Stimulated activated CD8-positive, alpha-beta memory T cell treated with anti-CD3 and anti-CD28 coated beads, Interleukin-7, amount 100 ng/mL, for 4 hours (primary cell): ENCODE measurements at places on chromosomes 13 and 19.

DNA sequence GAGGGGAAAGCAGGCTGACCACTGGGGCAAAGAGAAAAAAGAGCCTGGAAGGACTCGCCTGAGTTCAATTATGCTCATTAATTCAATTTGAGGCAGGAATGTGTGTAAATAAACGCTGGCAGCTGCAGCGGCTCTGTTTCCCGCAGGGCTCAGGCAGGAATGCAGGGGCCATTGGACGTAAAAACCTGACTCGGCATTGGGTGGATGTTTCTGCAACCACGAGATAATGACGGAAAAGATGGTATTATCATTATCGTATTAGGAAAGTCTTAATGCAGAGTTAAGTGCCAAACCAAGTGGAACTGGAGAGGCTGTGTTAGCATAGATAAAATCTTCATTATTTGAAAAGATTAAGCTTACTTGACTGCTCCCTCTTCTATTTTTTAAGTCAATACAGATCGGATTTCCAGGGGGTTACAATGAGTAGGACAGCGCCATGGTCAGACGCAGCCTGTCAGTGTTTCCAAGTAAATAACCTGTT, 169.8 kb downstream of the SHISA2 start:
- no peak for DNase-seq

DNA sequence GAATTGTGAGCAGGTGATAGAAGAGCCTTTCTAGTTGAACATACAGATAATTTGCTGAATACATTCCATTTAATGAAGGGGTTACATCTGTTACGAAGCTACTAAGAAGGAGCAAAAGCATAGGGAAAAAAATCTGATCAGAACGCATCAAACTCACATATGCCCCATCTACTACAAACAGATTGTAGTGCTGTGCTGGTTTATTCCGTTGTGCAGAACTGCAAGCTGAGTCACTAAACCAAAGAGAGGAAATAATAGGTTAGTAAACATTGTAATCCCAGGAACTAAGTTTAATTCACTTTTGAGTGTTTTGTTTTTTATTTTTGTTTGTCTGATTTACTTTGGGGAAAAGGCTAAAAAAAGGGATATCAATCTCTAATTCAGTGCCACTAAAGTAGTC, 136.3 kb downstream of the CDK8 start:
- no peak for DNase-seq

- DNase-seq, result no peak
These were observed at the start of gene SLITRK6 for GRCh38 chr13:85799097-85799582. Gene SLITRK6, minus strand, starts transcription at chr13:85799419. Its CDS starts 2,911 bp downstream, at chr13:85796508.

DNA sequence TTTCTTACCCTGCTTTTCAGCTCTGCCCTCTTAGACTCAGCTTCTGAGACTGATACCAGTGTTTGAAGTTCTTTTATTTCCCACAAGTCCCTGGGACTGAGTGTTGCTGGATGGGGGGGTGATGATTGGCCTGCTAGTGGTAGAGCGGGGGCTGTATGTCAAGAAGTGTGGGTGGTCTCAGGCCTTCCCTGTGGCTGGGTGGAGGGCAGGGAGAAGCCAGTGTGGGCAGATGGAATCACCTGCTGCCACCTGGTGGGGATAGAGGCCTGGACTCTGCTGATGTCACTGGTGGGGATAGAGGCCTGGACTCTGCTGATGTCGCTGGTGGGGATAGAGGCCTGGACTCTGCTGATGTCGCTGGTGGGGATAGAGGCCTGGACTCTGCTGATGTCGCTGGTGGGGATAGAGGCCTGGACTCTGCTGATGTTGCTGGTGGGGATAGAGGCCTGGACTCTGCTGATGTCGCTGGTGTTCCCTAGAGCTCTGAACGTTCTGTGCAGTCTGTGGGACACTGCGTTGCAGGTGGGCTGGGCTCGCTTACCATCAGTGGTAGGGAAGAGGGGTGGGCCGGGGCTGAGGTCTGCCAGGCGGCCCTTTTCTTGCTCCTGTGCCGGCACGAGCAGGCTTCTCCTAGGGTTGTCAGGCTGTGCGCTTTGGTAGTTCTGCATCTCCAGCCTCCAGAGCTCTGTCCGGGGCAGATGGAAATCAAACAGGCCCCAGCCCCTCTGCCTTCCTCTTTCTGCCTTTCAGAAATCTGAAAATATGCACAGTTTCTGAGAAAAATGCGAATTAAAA, 101.3 kb downstream of the ARHGEF7 start:
- DNase-seq, result no peak

DNA sequence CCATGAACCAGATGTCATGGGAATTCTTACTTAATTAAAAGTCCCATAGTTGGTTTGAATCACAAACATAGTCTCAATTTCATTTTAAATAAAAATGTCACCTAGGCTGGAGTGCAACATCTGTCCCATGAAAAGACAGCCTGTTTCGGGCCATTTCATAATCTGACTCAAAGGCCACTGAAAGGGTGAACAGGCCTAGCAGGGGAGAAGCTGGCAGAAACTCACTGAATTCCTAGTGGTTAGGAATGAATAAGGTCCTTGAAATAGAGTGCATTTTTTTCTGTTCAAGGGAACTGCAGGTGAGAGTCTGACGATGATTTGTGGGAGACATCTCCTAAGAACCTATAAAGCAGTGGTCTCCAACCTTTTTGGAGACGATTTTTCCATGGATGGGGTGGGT, 44.0 kb upstream of the PCCA start:
- no peak for DNase-seq

DNA sequence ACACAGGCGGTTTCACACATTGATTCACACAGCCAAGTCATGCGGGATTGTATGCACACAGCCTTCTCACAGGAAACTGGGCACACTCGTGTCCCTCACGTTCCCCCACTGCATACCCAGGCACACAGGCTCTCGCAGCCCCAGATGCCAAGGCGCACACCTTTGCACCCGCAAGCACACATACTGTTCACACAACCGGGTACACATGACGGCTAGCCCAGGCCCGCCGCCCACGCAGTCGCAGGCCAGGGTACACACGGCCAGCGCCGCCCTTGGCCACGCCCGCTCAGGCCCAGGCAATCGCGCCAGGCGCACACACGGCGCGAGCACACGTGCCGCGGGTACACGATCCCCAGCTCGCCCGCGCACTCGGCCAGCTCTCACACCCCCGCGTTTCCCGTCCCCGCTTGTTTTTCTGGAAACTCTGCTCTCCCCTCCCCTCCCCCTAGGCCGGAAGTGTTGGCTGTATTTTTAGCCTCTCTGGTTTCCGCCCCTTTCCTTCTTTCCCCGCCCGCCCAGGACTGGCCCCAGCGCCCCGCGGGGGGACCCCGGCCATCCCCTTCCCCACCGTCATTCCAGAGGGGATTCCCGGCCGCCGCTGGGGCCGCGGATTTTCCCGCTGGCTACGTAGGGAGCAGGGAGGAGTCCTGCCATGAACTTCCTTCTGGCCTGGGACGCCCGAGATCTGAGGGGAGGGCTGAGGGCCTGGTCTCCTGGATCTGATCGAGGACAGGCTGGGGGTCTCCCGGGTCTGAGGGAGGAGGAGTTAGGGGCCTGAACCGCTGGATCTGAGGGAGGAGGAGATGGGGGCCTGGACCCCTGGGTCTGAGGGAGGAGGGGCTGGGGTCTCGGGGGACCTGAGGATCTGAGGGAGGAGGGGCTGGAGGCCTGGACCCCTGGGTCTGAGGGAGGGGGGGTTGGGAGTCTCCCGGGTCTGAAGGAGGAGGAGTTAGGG, 4.0 kb upstream of the ZFP36 start:
- DNase-seq, result peak; percentile 81

DNA sequence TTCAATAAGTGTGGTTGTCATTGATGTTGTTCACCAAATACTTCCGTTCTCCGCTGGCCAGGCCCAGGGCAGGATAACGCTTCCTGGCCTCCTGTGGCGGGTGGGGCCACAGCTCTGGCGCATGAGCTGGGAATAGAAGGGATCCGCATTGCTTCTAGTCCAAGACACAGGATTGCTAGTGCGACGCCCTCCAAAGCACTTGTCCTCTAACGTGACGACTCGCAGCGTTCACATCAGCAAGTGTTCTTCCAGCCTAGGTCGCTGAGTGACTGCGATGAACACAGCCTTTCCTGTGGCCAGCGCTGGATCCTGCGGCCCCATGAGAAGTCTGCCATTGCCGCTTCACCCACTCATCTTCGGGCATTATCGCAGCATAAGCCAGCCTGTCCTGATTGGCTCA, 39.4 kb downstream of the VSTM2B start:
- DNase-seq, result no peak

DNA sequence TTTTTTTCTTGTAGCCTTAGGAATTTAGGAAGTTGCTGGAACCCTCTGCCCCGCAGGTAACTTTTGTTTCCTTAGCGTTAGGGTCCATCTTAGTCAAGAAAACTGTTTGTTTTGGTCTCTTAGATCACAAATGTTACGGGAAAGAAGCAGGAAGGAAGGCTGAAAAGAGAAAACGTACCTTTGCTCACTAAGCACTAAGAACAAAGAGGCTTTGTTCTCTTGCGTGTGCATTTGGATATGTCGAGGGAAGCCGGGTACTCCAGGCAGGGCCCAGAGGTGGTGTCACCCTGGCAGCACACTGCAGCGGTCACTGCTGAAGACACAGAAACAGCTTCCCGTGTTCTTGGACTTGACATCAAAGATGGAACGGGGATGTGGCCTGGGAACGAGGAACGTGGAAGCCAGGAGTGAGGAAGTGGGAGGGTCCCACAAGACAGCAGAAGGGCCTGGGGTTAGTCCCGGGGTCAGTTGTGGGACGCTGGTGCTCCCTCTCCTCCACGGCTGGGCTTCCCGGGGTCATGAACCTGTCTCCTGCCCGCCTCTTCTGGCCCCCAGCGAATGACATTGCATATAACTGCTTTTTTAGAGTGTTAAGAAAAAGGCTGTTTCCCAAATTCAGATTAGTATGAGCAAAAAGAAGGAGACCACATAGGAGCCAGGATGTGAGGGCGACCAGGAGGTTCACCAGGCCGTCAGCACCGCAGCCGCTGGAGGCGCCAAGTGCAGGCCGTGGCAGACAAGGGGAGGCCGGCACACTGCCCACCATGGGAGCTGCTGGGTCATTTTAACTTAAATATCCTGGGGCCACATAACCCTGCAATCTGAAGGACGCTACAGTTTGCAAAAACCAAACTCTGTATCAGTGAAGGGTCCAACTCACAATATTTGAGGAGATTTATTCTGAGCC, 31.6 kb downstream of the ATP11A start:
- no peak for DNase-seq

GRCh38 chr13:111517641-111518010, 197.2 kb downstream of the TEX29 start:
- no peak for DNase-seq

DNA sequence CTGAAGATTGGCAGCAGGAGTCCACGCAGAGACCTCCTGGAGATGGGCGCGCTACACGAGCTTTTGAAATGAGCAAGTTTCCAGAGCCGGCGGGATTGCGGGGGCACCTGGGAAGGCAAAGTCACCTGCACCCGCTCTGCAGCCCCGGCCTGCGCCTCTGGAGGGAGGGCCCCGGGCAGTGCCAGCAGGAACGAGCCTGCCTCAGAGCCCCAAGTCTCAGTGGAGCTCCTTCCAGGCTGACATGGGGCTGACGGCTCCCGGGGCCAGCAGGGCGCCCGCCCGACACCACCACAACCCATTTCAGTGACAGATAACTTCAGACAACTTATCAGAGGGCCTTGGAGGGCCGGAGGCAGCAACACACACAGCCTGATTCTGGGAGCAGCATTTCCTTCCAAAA, 45.0 kb downstream of the RASA3 start:
- no peak for DNase-seq

DNA sequence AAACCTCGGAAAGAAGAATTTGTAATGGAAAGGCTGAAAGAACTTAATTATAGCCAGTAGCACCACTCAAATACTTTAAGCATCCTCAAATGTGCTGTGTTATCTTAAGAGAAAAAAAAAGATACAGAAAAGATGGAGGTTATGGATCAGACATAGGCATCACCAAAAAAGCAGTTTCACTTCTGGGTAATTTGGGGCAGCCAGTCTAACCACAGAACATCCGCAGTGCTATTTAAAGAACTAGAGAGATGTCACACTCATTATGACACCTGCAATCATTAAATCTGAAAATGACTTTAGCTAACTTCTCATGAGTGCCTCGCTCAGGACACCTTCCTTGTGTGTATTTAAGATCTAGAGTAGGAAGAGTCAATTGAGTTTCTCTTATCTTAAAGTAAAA, 211.8 kb downstream of the RBM26 start:
- peak; percentile 29 for DNase-seq

GRCh38 chr19:45146251-45146650, 14.5 kb downstream of the NKPD1 start:
- no peak for DNase-seq

DNA sequence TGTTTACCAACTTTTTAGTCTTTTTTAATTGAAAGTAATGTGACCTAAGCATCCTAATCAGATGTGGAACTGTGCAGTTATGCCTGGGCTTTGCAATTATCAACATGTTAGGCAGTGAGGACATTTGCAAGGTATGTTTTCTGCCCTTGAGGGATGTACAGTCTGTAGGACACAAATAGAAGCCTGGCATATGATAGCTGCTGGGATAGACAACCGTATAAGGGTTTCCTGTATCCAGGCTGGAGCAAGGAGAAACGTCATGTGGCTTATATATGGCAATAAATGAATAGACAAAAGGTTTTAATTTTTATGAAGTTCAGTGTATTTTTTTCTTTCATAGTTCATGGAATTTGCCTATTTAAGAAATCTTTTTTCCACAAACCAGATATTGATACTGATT, 2.0 kb upstream of the VPS36 start:
- no peak for DNase-seq

DNA sequence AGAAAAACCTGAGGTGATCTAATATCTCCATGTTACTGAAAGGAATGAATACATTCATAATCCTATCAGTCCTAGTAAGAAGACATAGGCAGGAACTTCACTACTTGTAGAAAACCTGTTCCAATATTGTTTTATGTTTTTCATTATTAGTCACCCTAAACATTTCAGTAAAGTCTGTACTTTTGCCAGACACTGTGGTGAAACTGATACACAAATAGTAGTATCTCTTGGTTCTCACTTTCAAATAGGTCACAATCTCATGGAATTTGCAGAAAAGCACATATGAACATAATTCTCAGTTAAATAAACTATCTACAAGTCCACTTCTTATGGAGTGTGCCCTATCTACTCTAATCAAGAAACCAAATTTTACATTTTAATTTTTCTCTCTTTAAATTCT, 88.3 kb upstream of the PCDH9 start:
- no peak for DNase-seq

DNA sequence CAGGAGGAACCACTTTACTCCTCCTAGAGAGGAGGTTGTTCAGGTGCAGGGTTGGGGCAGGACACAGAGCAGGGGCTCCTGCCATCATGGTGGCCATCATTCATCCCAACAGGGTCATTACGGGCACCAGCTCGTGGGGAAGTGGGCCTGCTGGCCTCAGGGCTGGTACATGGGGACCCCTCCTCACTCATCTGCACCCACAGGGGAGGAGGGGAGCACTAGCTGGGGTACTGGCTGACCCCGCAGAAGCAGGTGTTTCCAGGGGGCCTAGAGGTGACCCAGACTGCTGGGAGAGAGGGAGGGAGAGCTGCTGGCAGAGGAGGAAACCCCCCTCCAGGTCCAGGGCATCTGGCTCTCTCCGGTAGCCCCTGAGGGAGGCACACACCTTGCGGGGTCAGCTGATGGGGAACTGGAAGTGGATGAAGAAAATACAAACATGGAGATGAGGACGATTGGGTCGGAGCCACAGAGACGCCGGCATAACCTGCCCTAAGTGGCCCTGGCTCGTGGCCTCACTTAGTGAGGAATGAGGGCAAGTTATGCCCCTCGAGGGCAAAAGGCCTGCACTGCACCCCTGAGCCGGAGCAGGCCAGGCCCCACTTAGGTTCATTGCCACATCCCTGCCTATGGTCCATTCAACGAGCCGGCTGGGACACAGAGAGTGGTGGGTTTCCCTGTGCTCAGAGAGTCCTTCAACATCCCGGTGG, 76.2 kb downstream of the SOX1 start:
- DNase-seq, result no peak
